ENCODE measurements at places on chromosomes 12 and 14.

DNA sequence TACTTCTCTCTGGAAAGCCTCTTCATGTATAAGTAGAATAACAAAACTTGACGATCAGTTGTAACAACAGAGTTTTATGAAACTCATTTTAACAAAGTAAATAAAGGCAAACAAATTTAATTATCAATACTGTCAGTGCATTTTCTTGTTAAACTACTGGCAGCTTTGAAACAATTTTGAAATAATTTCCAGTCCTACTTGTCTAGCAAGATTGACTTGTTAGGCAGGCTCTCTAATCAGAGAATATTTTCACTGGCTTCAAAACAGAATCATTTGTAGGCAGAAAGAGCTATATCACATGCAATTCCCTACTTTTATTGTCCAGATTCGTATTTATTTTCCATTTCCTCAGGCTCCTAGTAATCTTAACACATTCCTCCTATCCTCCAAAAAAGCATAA lies 45.9 kb upstream of the SLC6A13 start:
- DNase-seq: no peak

DNA sequence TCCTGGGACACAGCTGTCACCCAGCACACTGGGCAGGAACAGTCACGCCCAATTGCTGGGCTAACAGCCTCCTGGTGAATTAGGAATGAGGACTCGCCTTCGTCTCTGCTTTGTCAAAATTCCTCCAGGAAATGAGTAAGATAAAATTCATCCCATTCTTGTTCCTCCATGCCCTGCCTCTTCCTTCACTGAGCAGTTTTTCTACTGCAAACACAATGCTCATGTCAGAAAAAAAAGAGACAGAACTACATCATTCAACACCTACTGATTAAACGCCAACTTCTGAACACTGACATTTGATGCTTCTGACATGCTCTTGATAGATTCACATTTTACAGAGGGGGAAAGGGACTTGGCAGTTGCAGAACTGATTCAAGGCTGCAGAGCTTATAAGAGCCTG lies 37.5 kb upstream of the DTX1 start:
- DNase-seq: no peak

- no peak for DNase-seq
These were observed 11.9 kb upstream of the LRP1-AS start for GRCh38 chr12:57159311-57159710.

DNA sequence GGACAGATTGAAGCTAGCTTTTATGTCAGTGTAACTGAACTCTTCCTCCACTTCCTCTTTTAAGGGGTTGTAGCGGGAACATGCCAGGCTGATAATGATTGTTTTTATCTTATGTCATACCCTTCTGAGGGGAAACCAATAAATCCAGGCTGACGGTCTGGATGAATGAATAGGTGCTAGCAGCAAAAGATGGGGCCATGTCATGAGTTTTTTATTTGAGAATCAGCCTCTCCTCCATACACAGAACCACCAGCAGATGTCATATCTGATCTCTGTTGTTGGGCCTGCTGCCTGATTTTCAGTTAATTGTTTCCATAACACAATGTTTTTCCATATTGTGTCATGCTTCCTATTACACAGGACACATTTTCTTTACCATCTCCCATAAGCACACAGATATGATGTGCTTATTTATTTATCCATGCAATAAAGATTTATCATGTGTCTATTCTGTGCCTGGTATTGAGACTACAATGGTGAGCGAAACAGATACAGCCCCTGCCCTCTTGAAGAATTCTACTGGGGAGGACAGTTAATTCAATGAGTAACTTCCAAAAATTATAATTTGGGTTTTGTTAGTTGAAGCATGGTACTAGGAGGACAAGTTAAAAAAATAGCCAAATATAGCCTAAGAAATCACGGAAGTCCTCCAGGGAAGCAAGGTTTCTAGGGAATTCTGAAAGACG lies 33.6 kb upstream of the CRY1 start:
- no peak for DNase-seq

GRCh38 chr12:83172866-83173649 lies 486.4 kb downstream of the TMTC2 start:
- no peak for DNase-seq
